ENCODE measurements at places on chromosomes 16 and 17.

DNA sequence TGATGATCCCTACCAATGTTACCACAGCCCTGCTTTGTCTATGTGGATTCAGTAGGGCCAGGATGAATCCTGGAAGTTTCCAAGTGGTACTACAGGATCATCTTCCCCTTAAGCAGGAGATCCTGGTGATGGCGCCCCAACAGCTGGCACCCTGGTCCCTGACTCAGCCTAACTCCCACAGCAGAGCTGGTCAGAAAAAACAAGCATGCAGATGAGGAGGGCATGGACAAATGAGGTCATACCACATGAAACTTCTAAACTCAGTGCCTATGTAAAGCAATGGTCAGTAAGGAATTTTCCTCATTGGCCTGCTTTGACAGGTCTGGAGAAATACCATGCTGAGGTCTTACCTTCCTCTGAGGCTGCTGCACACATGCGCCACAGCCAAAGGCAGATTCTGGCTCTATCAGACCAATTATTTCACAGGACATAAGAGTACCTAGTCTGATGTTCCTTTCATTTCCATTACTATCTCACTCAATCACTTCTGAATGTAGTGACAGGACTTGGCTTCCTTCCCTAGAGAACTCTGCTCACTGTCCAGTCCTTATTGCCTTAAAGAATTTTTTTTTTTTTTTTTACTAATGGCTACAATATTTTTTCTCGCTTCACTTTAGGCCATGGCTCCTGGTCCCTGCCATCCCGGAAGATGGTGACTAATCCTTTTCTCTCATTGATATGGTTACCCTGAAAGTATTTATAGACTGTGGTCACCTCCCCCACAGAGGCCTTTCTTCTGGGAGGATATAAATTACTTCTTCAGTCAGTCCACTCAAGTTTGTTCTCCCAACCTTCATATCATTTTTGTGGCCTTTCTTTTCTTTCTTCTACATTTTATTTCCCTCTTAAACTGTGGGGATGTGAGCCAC, 525.2 kb upstream of the PSMD7 start:
- no peak for DNase-seq

DNA sequence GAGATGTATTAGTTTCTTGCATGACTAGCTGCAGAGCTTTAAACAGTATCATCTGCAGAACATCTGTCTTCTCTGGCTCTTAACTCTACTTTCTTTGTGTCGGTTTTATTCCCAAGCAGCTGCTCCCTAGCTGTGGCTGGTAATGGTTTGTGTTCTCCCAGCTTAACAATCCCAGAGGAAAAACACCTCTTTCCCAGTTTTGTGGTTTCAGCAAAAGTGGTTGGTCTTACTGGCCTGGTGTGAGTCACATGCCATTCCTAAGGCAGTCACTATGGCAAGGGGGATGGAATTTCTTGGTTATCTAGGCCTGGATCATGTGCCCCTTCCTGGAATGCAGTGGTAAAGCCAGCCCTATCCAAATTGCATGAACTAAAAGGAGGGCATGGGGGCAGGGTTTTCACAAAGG, 27.5 kb downstream of the OMG start:
- no peak for DNase-seq

DNA sequence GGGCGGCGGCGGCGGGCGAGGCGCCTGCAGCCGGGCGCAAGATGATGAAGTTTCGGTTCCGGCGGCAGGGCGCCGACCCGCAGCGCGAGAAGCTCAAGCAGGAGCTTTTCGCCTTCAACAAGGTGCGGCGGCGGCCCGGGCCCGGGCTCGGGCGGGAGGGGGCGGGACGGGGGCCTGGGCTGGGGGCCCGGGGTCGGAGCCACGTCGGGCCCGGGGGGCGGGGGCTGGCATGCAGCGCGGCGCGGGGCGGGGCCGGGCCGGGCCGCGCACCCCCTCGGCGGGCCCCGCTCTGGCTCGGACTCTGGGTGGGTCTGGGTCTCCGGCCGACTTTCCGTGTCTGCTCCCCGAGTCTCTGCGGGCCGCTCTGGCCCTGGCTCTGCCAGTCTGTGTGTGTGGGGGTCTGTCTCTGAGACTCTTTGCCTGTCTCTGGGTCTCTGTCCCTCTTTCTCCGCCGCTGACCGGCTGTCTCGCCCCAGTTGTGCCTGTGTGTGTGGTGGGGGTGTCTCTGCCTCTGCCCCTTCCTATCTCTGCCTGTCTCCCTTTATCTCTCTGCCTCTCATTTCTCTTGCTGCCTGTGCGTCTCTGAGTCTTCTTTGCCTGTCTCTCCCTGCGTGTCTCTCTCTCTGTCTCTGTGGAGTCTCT, 328 bp downstream of the LLGL1 start:
- no peak for DNase-seq

DNA sequence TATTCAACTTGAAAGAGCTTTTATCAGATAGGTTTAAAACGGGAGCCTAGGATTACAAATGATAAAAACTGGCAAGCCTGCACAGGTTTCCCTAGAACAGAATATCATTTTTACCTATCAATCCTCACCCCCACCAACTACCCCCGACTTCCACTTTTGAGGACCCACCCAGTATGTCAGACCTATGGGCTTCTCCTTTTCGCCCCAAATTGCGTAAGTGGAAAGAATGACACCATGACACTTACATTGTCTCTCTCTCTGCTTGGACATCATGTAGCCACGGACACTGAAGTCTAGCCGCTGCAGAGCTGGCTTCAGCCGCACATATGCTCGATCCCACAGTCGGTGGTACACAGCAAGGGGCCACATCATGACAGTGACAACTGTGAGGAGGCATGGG, 7.4 kb upstream of the PSMC3IP start:
- DNase-seq: no peak

GRCh38 chr17:66474258-66474657, 171.8 kb downstream of the PRKCA start:
- DNase-seq: no peak

GRCh38 chr16:1620391-1620790, 8.2 kb downstream of the CRAMP1 start:
- DNase-seq: no peak

GRCh38 chr17:39887078-39887477, 19.1 kb downstream of the ZPBP2 start:
- no peak for DNase-seq

Data from T-helper 1 cell (primary cell).